CD4-positive, alpha-beta T cell treated with Interleukin-17A for 4 hours (primary cell): ENCODE measurements at places on chromosomes 16 and 17.

DNA sequence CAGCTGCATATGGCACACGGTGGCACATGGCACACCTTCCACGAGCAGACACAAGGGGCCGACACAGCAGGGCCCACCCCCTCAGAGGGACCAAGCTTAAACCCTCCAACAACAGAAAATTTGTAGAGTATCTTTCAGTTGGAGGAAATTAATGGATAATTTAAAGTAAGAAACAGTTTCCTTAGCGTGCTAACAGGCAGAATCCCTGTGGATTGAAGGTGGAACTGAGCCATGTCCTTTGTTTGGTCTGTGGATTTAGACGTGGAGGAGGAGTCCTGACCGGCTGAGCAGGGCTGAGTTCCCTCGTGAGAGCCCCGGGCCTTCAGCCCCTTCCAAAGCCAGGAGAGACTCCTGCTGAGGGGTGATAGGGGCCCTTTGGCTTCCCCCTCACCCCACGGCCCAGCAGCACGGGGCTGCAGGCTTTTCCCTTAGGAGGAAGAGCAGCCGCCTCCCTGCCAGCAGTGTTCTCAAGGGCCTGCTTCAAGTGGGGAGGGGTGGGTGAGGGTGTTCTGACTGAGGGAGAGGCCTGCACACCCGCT, 1.4 kb upstream of the CYB561 start:
- no peak for DNase-seq

GRCh38 chr16:1772362-1772907, at the start of gene EME2:
Gene EME2 (plus strand): TSS chr16:1772810. CDS start chr16:1773228, 418 bp downstream.
- peak; percentile 62 for DNase-seq

- no peak for DNase-seq
These were observed 11.0 kb upstream of the BBS2 start for GRCh38 chr16:56530872-56531271.

DNA sequence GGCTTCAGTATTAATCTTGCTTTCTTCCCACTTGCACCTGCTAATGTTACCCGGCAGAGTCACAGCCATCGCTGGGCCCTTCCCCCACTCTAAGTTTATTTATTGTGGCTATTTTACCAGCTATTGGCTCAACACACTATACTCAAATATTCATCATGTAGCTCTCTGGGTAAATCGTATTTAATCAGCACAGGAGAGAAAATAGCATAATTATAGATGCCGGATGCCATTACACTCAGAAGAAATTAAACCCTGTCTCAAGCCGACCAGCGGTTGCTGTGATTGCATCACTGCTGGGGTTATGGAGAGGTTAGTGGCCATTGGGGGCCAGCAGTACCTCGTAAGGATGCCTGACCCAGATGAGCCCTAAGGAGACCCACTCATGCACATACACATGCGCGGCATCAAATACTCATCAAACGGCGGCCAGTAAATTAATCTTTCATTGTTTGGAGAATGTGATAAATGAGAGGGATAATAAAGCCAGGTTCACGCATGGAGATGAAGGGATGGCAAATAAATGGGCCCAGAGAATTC, 269.5 kb upstream of the ZFHX3 start:
- DNase-seq, result no peak

DNA sequence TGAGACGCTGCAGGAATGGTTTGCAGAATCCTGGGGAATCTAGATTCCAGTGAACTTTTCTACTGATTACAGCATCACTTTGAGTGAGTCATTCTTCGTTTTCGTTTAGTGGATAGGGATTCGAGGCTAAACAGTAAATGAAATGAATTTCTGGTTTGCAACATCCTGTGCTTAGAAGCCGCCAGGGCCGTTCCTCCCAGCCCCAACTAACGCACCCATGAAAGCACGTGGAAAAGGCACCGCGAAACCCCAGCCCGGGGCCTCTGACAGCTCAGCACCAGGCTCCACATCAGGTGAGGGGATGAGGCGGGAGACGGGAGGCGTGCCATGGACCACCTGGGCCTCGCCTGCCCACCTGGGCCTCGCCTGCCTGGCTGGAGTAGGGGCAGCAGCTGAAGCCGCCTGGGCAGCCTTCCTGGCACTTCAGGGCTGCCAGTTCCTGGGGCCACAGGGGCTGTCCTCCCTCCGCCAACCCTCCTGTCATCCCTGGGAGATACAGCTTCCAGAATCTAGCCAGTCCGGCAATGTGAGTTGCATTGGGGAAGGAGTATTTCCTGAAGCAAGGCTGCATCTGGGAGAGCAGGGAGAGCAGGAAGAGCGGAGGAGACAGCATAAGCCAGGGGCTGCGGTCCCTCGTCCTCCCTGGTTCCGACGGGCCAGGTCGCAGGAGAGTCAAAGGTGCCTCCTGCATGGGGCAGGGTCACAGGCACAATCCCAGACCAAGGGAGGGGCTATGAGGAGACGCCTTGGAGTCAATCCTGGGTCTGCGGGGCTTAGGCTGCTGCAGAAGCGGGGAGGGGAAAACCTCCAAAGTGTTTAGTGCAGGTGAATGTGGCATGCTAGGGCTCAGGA, 78.4 kb downstream of the RPH3AL start:
- DNase-seq, result no peak

DNA sequence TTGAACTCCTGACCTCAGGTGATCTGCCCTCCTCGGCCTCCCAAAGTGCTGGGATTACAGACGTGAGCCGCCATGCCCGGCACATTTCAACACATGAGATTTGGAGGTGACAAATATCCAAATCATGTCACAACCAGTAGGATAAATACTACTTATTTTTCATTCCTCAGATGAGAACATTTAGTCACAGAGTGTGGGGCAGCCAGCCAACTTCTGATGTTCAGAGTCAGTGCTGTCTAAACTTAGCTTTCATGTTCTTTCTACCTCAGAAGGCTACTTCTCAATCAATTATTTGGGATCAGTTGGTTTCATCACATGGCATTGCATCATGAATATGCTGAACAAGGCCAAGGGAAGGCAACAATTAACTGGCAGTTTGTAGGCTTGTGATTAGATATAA, 134.5 kb downstream of the CDH13 start:
- DNase-seq, result no peak

DNA sequence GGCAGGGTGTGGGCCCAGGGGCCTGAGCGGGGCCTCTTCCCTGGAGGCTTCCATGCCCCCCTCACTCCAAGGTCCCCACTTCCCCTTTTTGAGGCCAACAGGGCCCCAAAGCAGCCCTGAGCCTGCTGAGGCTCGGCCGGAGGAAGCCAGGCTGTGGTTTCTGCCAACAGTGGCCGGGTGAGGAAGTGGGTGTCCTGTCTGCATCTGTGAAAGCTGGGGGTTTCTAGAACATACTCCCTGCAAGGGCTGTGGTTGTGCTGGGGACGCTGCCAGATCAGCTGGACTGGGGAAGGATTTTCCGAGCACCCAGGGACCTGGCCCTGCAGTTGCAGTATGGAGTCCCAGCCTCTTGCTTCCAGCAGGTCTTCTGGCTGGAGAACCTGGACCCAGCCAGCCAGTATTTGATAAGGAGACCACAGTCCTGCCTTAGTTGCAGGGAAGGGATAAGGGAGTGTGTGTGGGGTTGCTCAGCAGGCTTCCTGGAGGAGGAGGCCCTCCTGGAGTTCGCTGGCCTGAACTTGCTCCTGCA, 15.7 kb downstream of the ADCY7 start:
- peak; percentile 72 for DNase-seq

- DNase-seq, result no peak
These were observed 1095.4 kb upstream of the EEF2KMT start for GRCh38 chr16:6192984-6193383.

DNA sequence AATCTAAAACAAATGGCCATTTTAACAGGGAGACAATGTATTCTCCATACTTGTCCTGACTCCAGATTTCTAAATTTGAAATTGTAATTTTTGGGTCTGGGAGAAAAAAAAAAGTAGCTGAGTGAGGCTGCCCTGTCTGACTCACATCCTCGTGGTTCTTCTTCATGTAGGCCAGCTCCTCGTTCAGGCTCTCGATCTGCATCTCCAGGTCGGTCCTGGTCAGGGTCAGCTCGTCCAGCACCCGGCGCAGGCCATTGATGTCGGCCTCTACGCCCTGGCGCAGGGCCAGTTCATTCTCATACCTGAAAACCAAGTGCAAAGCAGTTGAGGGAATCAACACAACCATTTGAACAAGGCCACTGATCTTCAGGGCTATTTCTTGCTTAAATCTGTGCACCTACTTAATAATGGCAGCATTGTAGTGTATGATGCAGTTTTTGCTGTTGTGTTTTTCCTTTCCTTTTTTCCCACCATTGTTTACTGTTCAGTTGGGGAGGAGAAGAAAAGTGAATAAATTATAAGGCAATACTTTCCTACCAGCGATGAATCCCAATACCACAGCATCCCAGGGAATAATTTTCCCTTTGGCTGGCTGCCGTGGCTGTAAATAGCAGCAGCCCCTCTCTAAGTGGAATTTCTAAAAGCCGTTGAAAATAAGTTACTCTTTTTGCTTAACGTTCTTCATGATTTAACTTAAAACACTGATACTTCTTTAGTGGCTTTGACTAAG, 2.2 kb downstream of the KRT12 start:
- no peak for DNase-seq

GRCh38 chr17:27610304-27610677, 20.7 kb upstream of the LGALS9 start:
- DNase-seq, result no peak

GRCh38 chr17:81396722-81397313, 1.6 kb downstream of the BAHCC1 start:
- DNase-seq, result peak; percentile 42

GRCh38 chr17:45160447-45161287, 1.0 kb upstream of the HEXIM2 start:
- peak; percentile 69 for DNase-seq
